Naive thymus-derived CD4-positive, alpha-beta T cell (primary cell): ENCODE measurements at places on chromosomes 6 and 20. TPM values are rescaled to one million over a fixed set of nuclear protein-coding genes. Genes with fewer than 3 reads are reported as not detected.

GRCh38 chr6:165689699-165690098 is 26.7 kb upstream of the PDE10A start:
- H3K27me3 ChIP-seq, result no peaks in the 10 kb centered on the region
- DNase-seq, result no peak
- H3K4me1 ChIP-seq, result no peaks in the 10 kb centered on the region
- H3K36me3 ChIP-seq, result no peaks in the 10 kb centered on the region
- no peak overlapping the region for H3K27ac ChIP-seq

DNA sequence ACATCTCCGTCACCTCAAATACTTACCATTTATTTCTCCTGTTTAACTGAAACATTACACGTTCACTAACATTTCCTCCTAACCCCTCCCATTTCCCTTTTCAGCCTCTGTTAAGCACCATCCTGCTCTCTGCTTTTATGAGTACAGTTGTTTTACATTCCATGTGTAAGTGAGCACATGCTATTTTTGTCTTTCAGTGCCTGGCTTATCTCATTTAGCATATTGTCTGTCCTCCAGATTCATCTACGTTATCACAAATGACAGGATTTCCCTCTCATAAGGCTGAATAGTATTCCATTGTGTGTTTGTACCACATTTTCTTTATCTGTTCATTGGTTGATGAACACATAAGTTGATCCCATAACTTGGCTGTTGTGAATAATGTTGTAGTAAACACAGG is 22.7 kb downstream of the TAF11 start:
- H3K36me3 ChIP-seq, result no peaks in the 10 kb centered on the region
- no peaks in the 10 kb centered on the region for H3K4me1 ChIP-seq
- no peak overlapping the region for H3K4me3 ChIP-seq
- no peak overlapping the region for H3K27ac ChIP-seq

Gene PNLDC1
- 0.97 TPM for total RNA-seq

- H3K36me3 ChIP-seq, result no peaks in the 10 kb centered on the region
- H3K27me3 ChIP-seq, result no peaks in the 10 kb centered on the region
- no peaks in the 10 kb centered on the region for H3K4me1 ChIP-seq
- no peak overlapping the region for H3K27ac ChIP-seq
- no peak overlapping the region for H3K4me3 ChIP-seq
Observed at GRCh38 chr20:8050157-8050837, 30.7 kb upstream of the TMX4 start.

Gene C20orf141
- total RNA-seq, result not detected in 2 replicates

Gene LY6G6D
- not detected in 2 replicates for total RNA-seq

- H3K4me3 ChIP-seq, result no peak overlapping the region
- H3K27ac ChIP-seq, result no peak overlapping the region
- no peaks in the 10 kb centered on the region for H3K4me1 ChIP-seq
- DNase-seq, result no peak
Observed at GRCh38 chr20:47775841-47776240, 9.4 kb downstream of the SULF2 start.

Gene TGM2
- 0.91 TPM for total RNA-seq

DNA sequence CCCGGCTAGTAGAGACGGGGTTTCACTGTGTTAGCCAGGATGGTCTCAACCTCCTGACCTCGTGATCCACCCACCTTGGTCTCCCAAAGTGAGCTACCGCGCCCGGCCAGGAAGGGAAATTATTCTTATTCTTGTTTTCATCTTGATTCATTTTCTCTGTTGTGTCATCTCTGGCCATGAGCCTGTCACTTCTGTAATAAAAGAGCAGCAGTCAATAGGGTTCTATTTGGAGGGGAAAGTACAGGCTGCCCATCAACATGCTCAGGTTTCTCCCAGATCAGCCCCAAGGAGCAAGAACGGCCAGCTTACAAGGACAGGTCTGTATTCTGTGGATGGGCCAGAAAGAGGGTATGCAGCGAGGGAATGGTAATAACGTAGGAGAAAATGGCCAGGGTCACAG is 345.0 kb downstream of the PREX1 start:
- H3K27me3 ChIP-seq, result no peaks in the 10 kb centered on the region
- no peaks in the 10 kb centered on the region for H3K36me3 ChIP-seq
- H3K27ac ChIP-seq, result no peak overlapping the region
- no peak overlapping the region for H3K4me3 ChIP-seq

DNA sequence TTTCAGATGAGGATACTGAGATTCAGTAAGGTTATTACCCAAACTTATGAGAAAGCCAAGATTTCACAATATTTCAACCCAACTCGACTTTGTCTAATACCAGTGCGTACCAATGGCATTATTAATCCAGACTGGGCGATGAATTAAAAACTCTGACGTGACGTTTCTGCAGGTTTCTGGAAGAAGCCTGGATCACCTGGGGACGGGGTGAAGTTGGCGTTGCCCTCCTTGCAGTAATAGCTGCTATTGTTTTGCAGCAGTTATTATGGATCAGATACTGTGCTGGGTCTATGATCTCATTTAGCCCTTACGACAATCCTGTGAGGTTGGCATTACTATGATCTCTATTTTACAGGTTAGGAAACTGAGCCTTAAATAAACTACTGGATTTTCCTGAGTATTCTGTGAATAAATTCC is 569 bp upstream of the CDC5L start:
- peak; percentile 3 for DNase-seq
- H3K27ac ChIP-seq, result peak overlapping the region; percentile 85
- H3K4me1 ChIP-seq, result peaks cover 29% of the 10 kb centered on the region

Gene TCF21
- not detected in 2 replicates for total RNA-seq
